ENCODE measurements at places on chromosomes 4 and X.
A peak's percentile ranks its signal among the peaks of the same experiment; 100 is the strongest.

DNA sequence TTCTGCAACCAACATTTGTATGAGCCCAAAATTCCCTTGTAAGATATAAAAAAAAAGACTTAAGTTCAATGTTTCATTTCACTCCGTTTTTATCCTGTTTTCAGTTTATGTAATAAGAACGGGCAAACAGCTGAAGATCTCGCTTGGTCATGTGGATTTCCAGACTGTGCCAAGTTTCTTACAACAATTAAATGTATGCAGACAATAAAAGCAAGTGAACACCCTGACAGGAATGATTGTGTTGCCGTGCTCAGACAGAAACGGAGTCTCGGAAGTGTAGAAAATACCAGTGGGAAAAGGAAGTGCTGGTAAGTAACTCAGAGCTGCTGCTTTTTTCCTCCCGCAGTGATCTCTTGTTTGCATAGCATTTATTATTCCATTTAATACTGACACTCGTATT is 2.8 kb downstream of the ANKRD37 start:
- DNase-seq: no peak

DNA sequence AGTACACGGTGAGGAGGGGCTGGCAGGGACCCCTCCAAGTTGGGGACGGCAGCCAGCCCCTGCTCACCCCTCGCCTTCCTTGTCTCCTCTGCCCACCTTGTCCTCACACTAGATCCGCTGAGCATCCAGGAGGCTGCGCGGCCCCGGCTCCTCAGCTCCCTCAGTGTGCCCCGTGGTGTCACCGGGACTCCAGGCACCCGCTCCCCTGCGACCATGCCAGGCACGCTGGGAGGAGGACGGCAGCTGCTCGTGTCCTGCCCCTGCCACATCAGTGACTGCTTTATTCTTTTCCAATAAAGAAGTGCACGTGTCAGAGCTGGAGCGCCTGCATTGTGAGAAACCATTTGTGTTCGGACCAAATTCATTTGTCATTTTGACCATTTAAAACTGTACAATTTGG is 6.4 kb downstream of the FAM50A start:
- no peak for DNase-seq

- DNase-seq: no peak
Observed at GRCh38 chrX:39736216-39737211, 361.2 kb downstream of the BCOR start.

DNA sequence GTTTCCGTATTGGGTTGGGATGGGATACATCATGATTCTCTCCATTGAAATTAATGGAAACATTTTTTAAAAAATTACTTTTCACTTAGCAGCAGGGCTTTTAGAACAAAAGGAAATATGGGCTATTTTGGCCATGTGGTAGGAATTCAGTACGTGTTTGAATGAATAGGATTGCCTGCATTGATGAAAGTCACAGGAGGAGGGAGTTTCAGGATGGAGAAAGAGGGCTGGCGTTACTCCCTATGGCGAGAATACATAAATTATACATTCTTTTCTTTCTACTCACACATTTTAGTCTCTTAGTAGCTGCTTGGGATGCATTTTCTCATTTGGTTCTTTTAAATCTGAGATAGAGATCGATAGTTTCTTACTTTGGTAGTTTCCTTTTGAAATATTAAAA is 100.3 kb upstream of the PDHA1 start:
- DNase-seq: no peak

- peak; percentile 30 for DNase-seq
Observed at GRCh38 chr4:6134612-6135220, 65.6 kb downstream of the JAKMIP1 start.

GRCh38 chrX:16319929-16320328 is 152.6 kb downstream of the MAGEB17 start:
- DNase-seq: no peak

DNA sequence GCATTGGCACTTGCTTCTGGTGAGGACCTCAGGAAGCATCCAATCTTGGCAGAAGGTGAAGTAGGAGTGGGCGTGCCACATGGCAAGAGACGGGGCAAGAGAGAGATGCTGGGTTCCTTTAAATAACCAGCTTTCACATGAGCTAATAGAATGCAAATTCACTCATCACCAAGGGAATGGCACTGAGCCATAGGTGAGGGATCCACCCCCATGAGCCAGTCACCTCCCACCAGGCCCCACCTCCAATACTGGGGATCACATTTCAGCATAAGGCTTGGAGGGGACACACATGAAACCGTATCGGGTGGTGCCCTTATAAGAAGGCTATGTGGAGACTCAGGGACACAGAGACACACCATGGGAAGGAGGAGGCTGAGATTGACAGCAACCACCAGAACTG is 140.0 kb upstream of the MSX1 start:
- no peak for DNase-seq

GRCh38 chr4:181982437-181982836 is 260.8 kb upstream of the TENM3 start:
- no peak for DNase-seq

DNA sequence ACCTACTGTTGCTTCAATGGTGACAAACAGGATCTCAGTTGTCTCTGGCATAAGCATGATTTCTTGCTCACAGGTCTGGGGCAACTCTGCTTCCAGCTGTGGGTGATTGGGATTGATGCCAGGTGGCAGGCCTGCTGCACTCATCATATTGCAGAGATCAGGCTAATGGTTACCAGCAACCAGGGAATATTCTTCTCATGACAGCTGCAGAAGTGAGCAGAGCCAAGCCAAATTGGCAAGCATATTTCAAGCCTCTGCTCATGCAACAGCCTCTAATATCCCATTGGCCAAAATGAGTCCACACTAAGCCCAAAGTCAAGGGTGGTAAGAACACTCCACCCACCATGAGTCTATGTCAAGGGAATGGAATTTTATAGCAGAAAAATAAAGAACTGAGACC is 26.7 kb upstream of the TBC1D19 start:
- DNase-seq: no peak

- DNase-seq: no peak
Observed at GRCh38 chr4:55399581-55399980, 3.8 kb downstream of the TMEM165 start.

GRCh38 chr4:137543198-137543597 is 10.9 kb upstream of the PCDH18 start:
- no peak for DNase-seq

DNA sequence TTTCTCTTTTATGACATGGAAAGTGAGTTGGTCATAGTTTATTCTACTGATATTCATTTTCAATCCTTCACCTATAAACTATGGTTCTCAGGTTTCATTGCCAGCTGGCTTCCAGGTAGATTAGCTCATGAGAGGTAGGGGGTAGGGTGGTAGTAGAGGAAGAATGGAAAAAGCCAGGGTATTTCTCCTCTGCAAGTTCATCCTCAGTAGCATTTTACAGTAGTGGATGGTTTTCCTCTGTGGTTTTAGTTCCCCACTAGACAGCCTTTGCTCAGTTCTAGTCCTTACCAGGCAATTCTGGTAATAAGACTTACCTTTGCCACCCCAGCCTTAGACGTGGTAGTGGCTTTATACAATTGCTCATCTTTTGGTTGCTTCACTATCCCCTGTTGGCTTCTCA is 8.9 kb upstream of the NAA11 start:
- DNase-seq: no peak

DNA sequence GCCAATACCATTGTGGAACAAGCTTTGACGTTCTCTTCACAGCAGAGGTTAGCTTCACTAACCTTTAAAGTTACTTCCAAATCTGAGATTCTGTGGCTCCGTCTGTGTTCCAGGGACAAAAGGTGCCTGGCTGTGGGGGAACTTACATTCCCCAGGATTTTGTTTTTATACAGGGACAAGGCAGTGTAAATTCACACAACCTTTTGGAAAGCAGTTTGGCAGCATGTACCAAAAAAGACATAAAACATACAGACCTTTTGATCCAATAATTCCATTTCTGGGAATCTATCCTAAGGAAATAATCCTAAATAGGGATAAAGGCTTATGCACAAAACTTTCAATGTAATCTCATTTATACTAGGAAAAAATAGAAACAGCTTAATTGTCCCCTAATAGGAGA is 8.9 kb upstream of the C1QTNF7 start:
- no peak for DNase-seq

GRCh38 chr4:30962939-30963338 is 242.8 kb downstream of the PCDH7 start:
- DNase-seq: no peak

DNA sequence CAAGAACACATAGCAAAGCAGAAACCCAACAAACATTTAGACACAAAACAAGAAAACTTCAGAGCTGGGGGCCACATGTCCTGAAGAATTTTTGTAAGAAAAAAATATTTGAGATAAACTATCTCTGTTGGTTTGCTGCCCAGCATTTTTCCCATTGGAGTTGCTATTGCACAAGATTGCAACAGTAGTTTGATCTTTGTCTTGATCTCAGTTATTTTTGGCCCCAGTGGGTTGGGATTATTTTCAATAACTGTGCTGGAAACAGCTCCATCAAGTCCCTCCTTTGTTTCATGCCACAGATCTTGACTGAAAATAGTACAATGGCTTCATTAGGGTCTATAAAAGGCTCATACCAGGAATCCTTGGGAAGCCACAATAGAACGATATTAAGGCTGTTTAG is 103.8 kb upstream of the RAI2 start:
- DNase-seq: no peak

DNA sequence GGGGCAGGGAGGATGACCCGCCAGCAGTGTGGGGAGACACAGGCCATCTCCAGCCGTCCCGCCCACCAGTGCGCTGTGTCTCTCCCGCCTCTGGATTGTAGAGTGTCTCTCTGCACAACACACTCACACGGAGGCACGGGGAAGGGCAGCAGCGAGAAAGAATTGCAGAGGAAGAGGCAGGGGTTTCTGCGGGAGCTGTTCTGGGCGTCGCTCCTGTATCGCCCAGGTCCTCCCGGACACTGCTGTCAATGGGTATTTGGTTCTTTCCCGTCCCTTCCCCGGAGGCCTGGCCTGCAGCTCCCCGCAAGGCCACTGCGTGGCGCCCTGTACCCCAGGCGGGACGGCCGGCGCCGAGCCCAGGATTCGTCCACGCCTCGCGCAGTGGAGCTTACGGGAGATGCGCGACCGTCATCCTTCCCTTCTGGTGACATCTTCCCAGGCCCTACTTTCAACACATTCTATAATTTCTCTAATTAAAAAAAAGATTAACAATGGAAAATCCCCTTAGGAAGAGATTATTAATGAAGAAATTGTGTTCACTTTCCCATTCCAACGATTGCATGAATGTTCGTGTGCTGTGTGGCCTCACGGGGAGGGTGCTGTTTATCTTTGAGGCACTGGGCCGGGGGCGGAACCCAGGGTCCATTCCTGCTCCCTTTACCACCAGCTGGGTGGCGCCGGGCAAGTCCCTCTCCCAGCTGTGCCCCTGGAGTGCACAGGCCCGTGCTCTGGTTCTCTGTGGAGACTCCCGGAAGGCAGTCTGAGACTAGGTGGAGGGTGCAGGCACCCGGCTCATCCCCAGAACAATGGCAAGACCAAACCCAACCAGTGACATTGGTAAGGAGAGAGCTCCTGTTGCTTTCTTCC is 95.7 kb downstream of the CPZ start:
- no peak for DNase-seq

DNA sequence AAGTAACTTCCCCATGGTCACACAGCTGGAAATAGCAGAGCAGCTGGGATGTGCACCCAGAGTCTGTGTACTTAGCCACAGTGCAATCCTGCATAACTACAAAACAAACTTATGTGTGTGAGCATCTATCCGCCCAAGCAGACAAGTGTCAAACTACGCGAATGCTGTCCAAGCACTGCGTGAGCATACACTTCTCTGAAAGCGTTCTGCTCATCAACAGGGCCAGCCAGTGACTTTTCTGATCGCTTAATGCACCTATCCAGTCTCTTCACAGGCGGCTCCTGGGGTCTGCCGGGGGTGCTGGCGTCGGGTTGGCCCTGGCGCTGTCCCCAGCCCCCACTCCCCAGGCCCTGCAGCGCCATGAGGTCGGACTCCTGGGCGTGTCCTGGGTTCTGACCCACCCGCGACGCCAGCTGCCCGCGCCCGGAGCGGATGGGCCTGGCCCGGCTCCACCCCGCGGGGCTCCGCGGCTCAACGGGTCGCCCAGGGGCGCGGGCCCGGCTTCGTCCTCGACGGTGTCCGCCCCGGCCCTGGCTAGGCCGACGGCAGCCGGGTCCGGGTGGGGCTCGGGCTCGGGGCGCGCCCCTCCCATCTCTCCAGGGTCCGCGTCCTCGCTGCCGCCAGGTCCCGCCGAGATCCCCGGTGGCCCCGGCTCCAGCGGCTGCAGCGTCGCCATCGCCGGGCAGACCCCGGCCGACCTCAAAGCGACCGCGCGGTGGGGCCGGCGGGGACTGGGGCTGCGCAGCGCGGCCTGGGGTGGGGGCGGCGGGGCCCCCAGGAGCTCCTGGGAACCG is 1.3 kb upstream of the ZNF141 start:
- no peak for DNase-seq

DNA sequence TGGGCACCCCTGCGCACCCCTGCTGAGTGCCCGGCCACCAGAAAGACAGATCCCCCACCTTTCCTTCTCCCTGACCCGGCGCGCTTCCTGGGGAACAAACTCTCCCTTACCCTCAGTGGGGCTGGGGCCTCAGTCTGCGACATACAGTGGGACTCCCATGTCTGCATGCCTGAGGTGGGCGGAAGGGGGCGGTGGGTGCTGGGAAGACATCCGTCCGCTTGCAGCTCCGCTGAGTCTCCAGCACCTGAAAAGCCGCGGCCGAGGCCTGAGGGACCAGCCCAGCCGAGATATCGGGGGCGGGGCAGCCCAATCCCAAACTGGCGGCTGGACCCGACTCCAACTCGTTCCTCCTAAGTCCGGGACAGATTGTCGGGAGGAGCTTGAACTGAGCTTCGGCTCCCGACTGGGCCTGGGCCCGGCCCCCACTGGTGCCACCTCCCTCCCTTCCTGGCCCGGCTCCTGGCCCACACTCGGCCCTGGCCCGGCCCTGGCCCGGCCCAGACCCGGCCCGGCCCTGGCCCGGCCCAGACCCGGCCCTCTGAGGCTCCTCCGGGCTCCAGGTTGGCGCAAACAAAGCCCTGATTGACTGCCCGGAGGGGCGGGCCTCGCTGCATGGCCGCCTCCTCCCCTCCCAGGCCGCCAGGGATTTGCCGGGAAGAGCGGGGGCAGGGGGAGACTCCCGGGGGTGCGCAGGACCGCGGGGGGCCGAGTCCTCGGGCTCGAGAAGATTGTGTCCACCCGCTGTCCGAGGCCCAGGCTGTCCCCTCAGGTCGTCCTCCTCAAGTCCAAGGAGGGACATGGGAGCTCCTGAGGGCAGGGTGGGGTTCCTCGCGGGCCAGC is 877 bp upstream of the SLC16A2 start:
- no peak for DNase-seq

DNA sequence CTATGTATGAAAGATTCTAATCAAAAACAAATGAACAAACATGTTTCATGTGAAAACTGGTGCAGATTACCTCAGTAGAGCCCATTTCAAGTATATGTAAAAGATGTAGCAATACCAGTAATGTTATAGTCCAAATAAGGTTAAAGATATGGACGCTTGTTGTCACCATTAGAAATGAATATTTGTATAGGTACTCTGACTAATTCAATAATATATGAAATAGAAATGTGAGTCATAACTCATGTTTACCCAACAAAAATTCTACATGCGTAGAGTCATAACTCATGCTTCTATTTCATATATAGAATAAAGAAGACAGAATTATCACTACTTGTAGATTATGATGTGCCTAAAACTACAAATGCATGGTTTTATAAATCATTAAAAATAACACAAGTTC is 739.1 kb upstream of the DIAPH2 start:
- no peak for DNase-seq

- no peak for DNase-seq
Observed at GRCh38 chr4:3491681-3492405, 28.7 kb downstream of the DOK7 start.

- no peak for DNase-seq
Observed at GRCh38 chr4:78748381-78748780, 27.8 kb upstream of the BMP2K start.
